Upper lobe of right lung (tissue), 1 donor: ENCODE measurements at places on chromosomes 4 and X.

DNA sequence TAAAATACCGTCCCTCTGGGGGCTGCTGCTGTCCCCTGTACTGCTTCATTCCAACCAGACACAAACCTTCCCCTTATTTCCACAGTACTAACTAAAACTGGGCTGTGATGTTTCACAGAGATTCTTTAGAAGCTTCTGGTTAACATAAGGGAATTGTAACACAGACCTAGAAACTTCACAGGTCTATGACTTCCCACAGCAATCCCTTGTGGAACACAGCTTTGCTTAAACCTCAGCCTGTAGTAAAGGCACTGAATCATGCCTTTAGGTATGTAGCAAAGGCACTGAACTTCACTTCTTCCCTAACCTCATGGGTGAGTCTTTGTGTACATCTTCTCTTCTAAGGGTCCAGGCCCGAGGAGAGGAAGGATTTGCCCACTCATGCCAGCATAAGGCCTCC, 49.4 kb downstream of the SPINK2 start:
- H3K36me3 ChIP-seq = no peaks in the 10 kb centered on the region
- no peak overlapping the region for H3K27ac ChIP-seq
- DNase-seq = no peak
- H3K4me1 ChIP-seq = no peaks in the 10 kb centered on the region

- no peaks in the 10 kb centered on the region for H3K36me3 ChIP-seq
- H3K27ac ChIP-seq = no peak overlapping the region
- no peak for DNase-seq
- no peaks in the 10 kb centered on the region for H3K4me1 ChIP-seq
- no peaks in the 10 kb centered on the region for H3K27me3 ChIP-seq
- no peak overlapping the region for H3K4me3 ChIP-seq
Observed at GRCh38 chrX:149571770-149572169, 15.5 kb downstream of the MAGEA9B start.

- H3K4me3 ChIP-seq = no peak overlapping the region
- no peaks in the 10 kb centered on the region for H3K27me3 ChIP-seq
- DNase-seq = no peak
- H3K36me3 ChIP-seq = no peaks in the 10 kb centered on the region
Observed at GRCh38 chr4:35757836-35758235, 486.5 kb downstream of the ARAP2 start.

GRCh38 chrX:10028283-10029104, 61.3 kb downstream of the CLDN34 start:
- H3K36me3 ChIP-seq = no peaks in the 10 kb centered on the region
- H3K27me3 ChIP-seq = no peaks in the 10 kb centered on the region
- H3K27ac ChIP-seq = no peak overlapping the region
- no peak overlapping the region for H3K4me3 ChIP-seq
- DNase-seq = no peak
- peaks cover 3% of the 10 kb centered on the region for H3K4me1 ChIP-seq

GRCh38 chrX:71612256-71612655, 6.1 kb downstream of the CXCR3 start:
- H3K27me3 ChIP-seq = no peaks in the 10 kb centered on the region
- no peak overlapping the region for H3K4me3 ChIP-seq
- DNase-seq = no peak
- no peak overlapping the region for H3K27ac ChIP-seq

DNA sequence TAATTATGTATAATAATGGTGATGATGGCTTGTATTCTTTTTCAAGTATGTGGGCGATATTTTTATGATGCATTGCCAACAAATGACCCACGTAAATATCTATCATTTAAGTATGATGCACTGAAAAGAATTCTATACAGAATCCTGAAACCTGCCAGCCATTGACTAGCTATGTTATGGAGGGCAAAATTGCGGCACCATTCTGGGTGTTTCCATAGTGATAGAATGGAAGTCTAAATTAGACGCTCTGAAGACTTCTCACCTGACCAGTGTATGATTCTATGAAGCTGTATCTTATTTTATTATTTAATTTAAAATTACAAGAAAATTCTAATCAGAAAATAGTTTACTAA, 677 bp upstream of the CENPC start:
- H3K36me3 ChIP-seq = no peaks in the 10 kb centered on the region
- no peaks in the 10 kb centered on the region for H3K27me3 ChIP-seq
- H3K27ac ChIP-seq = peak overlapping the region; percentile 95
- peak overlapping the region; percentile 74 for H3K4me3 ChIP-seq
- H3K4me1 ChIP-seq = peaks cover 21% of the 10 kb centered on the region
- no peak for DNase-seq

DNA sequence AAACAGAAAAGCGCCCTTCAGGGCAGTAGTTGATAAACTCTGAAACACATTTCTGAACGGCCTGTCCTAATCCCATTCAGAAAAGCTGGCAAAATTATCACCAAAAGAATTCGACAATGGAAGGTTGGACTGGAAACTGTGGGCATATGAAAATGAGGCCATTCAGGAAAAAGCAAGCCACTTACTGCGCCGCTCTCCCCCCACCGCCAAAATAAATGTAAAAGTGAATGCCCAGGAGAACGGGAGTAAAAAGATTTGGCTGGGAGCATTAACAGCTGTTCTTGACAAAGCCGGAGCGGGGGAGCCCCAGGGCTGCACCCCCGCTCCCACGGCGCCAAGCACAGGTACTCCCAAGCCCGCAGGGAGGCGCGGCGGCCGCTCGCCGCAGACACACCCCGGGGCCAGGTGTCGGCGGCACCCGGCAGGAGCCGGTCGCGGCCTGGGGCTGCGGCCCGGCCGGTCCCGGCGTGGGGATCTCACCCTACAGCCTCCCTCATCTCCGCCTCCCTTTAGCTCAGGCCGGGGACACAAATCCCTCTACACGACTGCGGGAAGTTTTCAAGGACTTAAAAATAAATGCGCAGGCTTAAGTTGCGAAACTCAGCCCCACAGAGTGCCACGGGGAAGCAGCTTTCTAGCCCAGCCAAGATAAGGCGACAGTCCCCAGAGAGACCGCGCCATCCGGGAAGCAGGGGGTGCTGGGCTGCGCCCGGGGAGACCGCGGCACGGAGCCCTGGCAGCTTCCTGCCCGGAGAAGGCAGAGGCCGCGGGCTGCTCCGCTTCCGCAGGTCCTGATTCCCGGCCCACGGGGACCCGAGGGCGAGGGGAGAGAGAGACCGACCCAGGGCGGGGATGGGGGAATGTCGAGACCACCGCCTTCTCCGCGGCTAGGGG, 593 bp downstream of the SH3RF1 start:
- peak overlapping the region; percentile 91 for H3K27ac ChIP-seq
- peaks cover 20% of the 10 kb centered on the region for H3K4me1 ChIP-seq
- peak; percentile 84 for DNase-seq
- peak overlapping the region; percentile 88 for H3K4me3 ChIP-seq
- no peaks in the 10 kb centered on the region for H3K27me3 ChIP-seq

DNA sequence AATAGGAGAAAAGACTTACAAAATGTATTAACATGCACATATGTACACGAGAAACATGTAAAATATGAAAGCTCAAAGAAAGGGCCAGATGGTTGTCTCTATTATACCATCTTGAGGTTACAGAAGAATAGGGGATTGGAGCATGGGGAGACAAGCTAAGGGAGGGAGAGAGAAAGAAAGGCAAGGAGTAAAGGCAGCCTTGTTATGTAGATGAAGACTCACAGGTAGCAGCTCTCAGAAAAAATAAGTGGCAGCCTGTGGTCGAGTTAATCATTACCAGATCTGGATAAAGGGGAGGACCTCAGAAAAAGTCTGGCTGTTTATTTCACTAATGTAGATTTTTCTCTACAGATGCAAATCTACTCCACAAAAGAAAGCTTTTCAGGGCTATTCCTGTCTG, 26.6 kb upstream of the PPP1R2C start:
- H3K36me3 ChIP-seq = no peaks in the 10 kb centered on the region
- H3K27ac ChIP-seq = no peak overlapping the region
- no peaks in the 10 kb centered on the region for H3K27me3 ChIP-seq
- DNase-seq = no peak
- H3K4me3 ChIP-seq = no peak overlapping the region
- no peaks in the 10 kb centered on the region for H3K4me1 ChIP-seq

DNA sequence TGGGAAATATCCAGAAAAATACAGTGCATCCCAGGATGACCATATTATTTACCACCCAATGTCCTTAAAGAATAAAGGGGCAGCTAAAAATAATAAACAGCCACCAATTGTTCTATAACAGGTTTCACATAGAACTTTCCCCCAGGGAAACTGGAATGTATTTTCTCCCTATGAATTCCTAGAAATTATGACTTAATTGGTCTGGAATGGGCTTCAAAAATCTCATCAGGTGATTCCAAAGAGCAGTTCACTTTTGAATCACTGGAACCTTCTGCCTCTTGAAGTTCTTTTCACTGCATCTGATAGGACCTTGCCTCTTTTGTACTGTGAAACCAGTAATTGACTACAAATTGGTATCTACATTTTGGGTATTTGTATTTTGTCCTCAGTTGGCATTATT, 119.3 kb downstream of the ZNF330 start:
- no peaks in the 10 kb centered on the region for H3K27me3 ChIP-seq
- H3K36me3 ChIP-seq = no peaks in the 10 kb centered on the region
- no peak overlapping the region for H3K27ac ChIP-seq
- H3K4me1 ChIP-seq = no peaks in the 10 kb centered on the region

- no peaks in the 10 kb centered on the region for H3K27me3 ChIP-seq
- no peak overlapping the region for H3K4me3 ChIP-seq
- DNase-seq = no peak
- H3K27ac ChIP-seq = no peak overlapping the region
Observed at GRCh38 chr4:10731690-10732089, 47.1 kb upstream of the CLNK start.

DNA sequence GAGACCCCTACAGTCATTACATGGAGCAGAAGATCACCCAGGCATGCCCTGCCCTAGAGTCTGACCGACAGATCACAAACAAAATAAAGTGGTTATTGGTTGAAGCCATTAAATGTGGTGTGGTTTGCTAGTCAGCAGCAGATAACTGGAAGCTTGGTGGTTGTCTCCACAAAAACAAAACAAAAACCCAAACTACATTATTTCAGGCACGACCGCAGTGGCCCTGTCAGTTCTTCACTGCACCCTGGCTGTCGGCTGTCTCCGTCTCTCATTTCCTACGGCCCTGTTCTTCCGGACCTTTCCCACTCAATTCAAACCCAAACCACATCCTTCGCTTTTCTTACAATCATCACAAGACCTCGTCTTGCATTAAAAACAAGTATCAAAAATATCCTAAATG, 521.3 kb upstream of the ZFP42 start:
- H3K4me3 ChIP-seq = no peak overlapping the region
- H3K36me3 ChIP-seq = no peaks in the 10 kb centered on the region
- H3K27me3 ChIP-seq = no peaks in the 10 kb centered on the region
- no peak overlapping the region for H3K27ac ChIP-seq
- DNase-seq = no peak

- no peak overlapping the region for H3K27ac ChIP-seq
- no peak overlapping the region for H3K4me3 ChIP-seq
- H3K27me3 ChIP-seq = no peaks in the 10 kb centered on the region
Observed at GRCh38 chr4:39846705-39847104, 131.0 kb downstream of the PDS5A start.

DNA sequence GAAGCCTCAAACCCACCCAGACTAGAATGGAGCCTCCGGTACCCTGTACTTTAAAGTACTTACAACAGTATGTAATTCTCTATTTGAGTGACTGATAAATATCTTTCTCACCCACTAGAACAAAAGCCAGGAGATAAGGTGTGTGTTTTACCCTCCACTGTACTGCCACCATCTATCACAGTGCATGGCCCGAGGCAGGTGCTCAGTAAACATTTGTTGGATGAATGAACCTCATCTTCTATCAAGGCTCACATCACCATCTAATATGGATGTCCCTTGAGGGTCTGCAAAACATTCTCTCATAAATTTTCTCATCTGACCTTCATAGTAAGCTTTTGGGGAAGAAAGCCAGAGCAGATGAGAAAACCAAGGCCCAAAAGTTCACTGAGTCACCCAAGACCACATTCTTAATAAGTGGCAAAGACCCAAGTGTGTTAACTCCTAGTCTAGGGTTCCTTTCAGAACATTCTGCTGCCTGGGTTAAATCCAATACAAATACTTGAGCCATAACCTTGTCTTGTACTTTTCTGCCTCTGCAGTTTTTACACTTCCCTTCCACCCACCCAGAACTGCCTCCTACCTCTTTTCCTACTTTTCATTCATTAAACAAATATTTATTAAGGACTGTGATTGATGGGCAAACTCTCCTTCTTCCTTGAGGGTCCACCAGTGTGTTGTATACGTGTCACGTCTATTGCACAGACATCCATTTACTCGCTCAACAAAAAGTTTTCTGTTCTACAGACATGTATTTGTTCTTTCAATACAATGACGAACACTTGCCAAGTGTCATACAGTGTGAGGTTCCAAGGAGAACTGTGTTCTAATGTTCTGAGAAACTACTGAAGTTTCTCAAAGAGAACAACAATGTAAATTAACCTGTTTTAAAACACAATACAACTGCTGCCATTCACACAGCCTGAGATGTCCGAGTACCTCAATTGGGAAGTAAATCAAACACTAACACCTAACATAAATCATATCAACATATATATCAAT, 35.7 kb downstream of the APBB2 start:
- H3K4me1 ChIP-seq = peaks cover 40% of the 10 kb centered on the region
- no peak overlapping the region for H3K4me3 ChIP-seq
- H3K27ac ChIP-seq = peak overlapping the region; percentile 4
- no peaks in the 10 kb centered on the region for H3K36me3 ChIP-seq
- no peaks in the 10 kb centered on the region for H3K27me3 ChIP-seq

GRCh38 chr4:163380703-163381102, 37.0 kb downstream of the NPY5R start:
- H3K4me1 ChIP-seq = no peaks in the 10 kb centered on the region
- H3K27me3 ChIP-seq = no peaks in the 10 kb centered on the region
- no peak overlapping the region for H3K4me3 ChIP-seq
- H3K36me3 ChIP-seq = no peaks in the 10 kb centered on the region
- no peak overlapping the region for H3K27ac ChIP-seq

GRCh38 chr4:104032896-104033295, 313.1 kb upstream of the TACR3 start:
- no peaks in the 10 kb centered on the region for H3K36me3 ChIP-seq
- no peaks in the 10 kb centered on the region for H3K27me3 ChIP-seq
- H3K4me1 ChIP-seq = no peaks in the 10 kb centered on the region
- no peak overlapping the region for H3K27ac ChIP-seq
- DNase-seq = no peak
- no peak overlapping the region for H3K4me3 ChIP-seq

- DNase-seq = no peak
- no peak overlapping the region for H3K27ac ChIP-seq
- no peak overlapping the region for H3K4me3 ChIP-seq
- H3K36me3 ChIP-seq = no peaks in the 10 kb centered on the region
- no peaks in the 10 kb centered on the region for H3K27me3 ChIP-seq
Observed at GRCh38 chr4:41331224-41331623, 74.5 kb downstream of the UCHL1 start.

- no peaks in the 10 kb centered on the region for H3K4me1 ChIP-seq
- H3K4me3 ChIP-seq = no peak overlapping the region
- peak; percentile 62 for DNase-seq
- H3K36me3 ChIP-seq = no peaks in the 10 kb centered on the region
Observed at GRCh38 chr4:80365928-80366327, 30.4 kb downstream of the CFAP299 start.
